ENCODE measurements at places on chromosomes 11 and 22. TPM values are rescaled to one million over a fixed set of nuclear protein-coding genes. Genes with fewer than 3 reads are reported as not detected.
A peak's percentile ranks its signal among the peaks of the same experiment; 100 is the strongest.

DNA sequence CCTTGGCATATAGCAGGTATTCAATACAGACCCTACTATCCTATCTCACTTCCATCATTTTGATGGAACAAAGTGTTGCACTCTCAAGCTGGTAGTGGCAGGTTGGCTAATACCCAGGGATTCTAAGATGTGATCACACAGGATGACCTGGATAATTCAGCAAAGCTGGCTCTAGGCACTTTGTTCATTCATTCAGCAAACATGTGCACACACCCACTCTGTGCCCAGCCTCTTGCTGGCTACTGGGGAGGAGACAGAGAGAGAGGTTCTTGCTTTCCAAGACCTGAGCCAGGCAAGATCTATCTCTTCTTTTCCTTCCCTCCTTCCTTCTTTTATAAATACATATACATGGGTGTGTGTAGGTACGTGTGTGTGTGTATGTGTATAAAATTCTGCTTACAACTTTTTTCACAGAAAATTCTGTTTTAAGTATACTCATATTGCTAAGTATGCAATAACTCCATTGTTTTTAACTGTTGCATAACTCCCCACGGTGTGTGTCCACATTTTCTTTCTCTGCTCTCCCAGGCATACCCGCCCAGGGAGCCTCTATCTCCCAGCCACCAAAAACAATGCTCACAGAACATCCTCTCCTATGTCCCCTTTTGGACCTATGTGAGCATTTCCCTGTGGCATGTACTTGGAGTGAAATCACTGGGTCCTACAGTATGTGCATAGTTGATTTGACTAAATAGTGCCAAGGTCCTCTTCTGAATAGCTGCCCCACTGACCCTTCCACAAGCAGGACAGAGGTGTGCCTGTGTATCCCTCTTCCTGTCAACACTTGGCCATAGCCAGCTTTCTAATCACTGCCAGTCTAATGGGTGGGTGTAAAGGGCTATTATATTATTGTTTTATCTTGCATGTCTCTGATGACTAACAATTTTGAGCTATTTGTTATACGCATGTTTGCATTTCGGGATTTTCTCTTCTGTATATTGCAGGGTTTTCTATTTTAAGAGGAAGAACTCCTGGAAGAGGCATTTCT lies 27.5 kb downstream of the CLPB start:
- no peak overlapping the region for H3K27ac ChIP-seq
- H3K36me3 ChIP-seq = no peaks in the 10 kb centered on the region
- no peaks in the 10 kb centered on the region for H3K27me3 ChIP-seq
- H3K4me1 ChIP-seq = no peaks in the 10 kb centered on the region
- no peak for DNase-seq
- no peak overlapping the region for H3K4me3 ChIP-seq

GRCh38 chr22:24093855-24094254 lies 82.8 kb downstream of the CABIN1 start:
- H3K27me3 ChIP-seq = no peaks in the 10 kb centered on the region
- H3K4me3 ChIP-seq = no peak overlapping the region
- no peak for DNase-seq

GRCh38 chr11:100467821-100468508 lies 219.1 kb upstream of the ARHGAP42 start:
- no peak for DNase-seq
- no peaks in the 10 kb centered on the region for H3K27me3 ChIP-seq
- no peaks in the 10 kb centered on the region for H3K36me3 ChIP-seq
- H3K4me3 ChIP-seq = no peak overlapping the region

DNA sequence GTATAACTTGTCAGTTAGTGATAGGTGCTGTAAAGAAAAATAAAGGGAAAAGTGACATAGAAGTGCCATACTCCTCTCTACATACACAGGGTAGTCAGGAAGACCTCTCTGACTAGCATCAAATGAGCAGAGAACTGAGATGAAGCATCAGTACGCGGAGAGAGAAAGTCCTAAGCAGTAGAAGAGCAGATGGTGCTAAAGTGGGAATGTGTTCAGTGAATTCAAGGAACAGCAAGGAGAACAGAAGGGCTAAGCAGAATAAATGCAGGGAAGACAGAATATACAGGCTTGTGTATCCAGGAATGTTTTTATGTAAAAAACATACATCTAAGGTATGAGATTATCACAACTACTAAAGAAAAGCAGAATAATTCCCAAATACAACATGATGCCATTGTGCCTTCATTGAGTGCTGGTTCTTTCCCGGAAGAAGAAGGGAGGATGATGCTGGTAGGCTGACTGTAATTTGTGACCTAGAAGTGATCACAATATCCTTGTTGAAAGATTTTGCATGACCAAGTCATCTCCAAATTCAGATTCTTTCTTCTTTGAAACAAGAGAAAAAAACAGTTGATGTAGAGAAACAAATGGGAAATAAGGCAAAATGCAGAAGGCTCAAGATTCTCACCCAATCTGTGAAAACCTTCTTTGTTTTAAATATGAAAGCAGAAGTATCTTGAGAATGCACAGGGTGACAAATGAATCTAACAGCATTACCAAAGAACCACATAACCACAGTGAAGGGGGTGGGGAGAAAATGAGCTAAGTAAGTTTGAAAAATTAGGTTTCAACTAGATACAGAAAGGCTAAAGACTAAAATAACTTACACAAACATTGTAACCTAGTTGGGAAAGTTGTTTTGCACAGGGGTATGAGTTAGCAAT lies 20.5 kb downstream of the MRE11 start:
- no peak overlapping the region for H3K27ac ChIP-seq
- no peak for DNase-seq
- no peaks in the 10 kb centered on the region for H3K4me1 ChIP-seq
- H3K4me3 ChIP-seq = no peak overlapping the region
- no peaks in the 10 kb centered on the region for H3K27me3 ChIP-seq
- H3K36me3 ChIP-seq = no peaks in the 10 kb centered on the region

GRCh38 chr11:3840870-3841425 lies at the start of gene RHOG:
TSS of gene RHOG (minus strand) at chr11:3840959. CDS start at chr11:3828138, 12,821 bp downstream.
- H3K4me3 ChIP-seq = peak within 1 kb of the TSS; percentile 75
- H3K27me3 ChIP-seq = no peaks in the 10 kb centered on the region
- peak; percentile 88 for DNase-seq
- H3K27ac ChIP-seq = peak within 1 kb of the TSS; percentile 98
- peaks cover 12% of the 10 kb centered on the region for H3K4me1 ChIP-seq

GRCh38 chr11:47369676-47370075 lies 8.7 kb downstream of the SPI1 start:
- no peaks in the 10 kb centered on the region for H3K36me3 ChIP-seq
- no peak for DNase-seq
- no peak overlapping the region for H3K4me3 ChIP-seq
- no peaks in the 10 kb centered on the region for H3K4me1 ChIP-seq
- no peak overlapping the region for H3K27ac ChIP-seq
- no peaks in the 10 kb centered on the region for H3K27me3 ChIP-seq

DNA sequence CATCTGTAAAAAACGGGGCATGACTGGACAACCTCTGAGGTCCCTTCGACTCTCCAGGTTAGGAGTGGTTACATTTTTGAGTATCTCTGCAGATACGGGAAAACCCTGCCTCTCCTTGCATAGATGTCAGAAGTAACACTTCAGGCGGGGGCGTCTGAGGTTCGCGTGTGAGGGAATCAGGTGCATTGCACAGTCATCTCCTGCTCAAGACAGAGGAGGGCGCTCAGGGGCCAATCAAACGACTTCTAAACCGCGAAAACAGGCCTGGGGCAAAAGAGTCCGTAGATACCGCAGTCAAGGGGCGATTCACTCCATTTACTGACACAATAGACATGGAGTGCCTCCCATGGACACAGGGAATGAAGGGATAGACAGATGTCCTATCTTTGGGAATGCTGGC lies 31.7 kb downstream of the KIRREL3 start:
- DNase-seq = no peak
- H3K4me1 ChIP-seq = no peaks in the 10 kb centered on the region
- H3K27ac ChIP-seq = no peak overlapping the region

DNA sequence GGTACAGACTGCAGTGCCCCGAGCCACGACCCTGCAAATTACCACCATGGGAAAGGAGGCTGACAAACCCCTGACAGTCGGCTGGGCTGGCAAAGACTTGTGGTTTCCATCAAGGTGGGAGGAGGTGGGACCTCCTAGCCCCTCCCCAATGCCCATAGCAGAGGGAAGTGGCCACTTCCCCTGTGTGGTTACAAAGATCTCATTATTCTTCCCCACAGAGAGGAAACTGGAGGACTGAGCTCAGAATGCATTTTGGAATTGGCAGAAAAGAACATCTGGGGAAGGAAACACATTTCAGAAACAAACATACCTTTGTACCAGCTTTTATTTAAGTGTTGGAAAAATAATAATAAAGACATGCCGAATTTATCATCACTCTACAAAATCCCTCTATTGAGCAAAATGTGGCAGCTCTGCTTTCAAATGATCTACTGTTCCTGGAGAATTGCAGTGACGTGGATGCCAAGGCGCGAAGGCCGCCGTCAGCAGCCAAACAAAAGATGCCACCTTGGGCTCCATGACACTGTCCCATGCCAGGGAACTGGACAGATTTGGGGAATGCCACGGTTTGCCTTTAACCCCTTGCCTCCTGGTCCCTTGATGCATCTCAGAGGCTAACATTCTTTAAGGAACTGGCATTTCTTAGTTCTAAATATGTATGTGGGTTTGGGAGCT lies 169.6 kb downstream of the CRYBB2 start:
- DNase-seq = no peak
- H3K27me3 ChIP-seq = no peaks in the 10 kb centered on the region
- no peak overlapping the region for H3K27ac ChIP-seq
- H3K4me3 ChIP-seq = no peak overlapping the region
- no peaks in the 10 kb centered on the region for H3K36me3 ChIP-seq
- no peaks in the 10 kb centered on the region for H3K4me1 ChIP-seq

GRCh38 chr11:65516135-65516968 lies 8.5 kb upstream of the SCYL1 start:
- no peak overlapping the region for H3K27ac ChIP-seq
- H3K4me1 ChIP-seq = no peaks in the 10 kb centered on the region
- H3K4me3 ChIP-seq = no peak overlapping the region
- H3K27me3 ChIP-seq = no peaks in the 10 kb centered on the region

DNA sequence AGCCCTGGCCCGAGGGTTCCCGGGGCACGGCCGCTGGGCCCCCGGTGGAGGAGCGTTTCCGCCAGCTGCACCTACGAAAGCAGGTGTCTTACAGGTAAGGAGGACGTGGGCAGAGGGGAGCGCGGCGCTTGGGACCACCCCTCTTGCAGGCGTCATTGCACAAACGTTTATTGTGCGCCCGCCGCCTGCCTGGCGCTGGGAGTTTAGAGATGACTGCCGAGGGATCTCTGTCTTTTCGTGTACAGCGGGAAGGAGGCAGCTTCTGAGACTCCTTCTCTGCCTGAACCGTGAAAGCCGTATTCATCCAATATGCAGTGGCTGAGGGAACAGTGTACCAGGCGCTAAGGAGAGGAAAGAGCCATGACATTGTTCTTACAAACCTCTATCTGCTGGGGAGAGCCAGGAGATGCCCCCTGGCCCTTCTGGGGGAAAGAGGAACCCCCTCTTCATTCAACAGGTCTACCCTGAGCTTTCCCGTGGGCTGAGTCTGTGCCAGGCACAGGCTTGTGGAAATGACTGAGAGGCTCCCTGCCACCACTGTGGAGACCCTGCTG lies 13.8 kb upstream of the DGKZ start:
- no peak for DNase-seq
- peaks cover 64% of the 10 kb centered on the region for H3K27me3 ChIP-seq
- H3K27ac ChIP-seq = no peak overlapping the region
- H3K4me1 ChIP-seq = peaks cover 8% of the 10 kb centered on the region
- H3K36me3 ChIP-seq = no peaks in the 10 kb centered on the region
- no peak overlapping the region for H3K4me3 ChIP-seq

The CCDC188 gene
- 0.41 TPM for total RNA-seq

The LDHAL6A gene
- not detected for total RNA-seq

The OR4D5 gene
- 0.95 TPM for total RNA-seq

The MS4A6A gene
- 0.75 TPM for total RNA-seq

The PATE2 gene
- not detected for total RNA-seq

The PRG3 gene
- total RNA-seq = not detected

The RAPSN gene
- total RNA-seq = not detected

Measured in transverse colon (tissue), 4 donors.